ENCODE measurements at places on chromosomes 6 and 20. TPM values are rescaled to one million over a fixed set of nuclear protein-coding genes. Genes with fewer than 3 reads are reported as not detected.

- H3K27ac ChIP-seq = no peak overlapping the region
- no peak overlapping the region for H3K4me3 ChIP-seq
- DNase-seq = no peak
These were observed 17.1 kb downstream of the TTLL2 start for GRCh38 chr6:167341665-167342655.

DNA sequence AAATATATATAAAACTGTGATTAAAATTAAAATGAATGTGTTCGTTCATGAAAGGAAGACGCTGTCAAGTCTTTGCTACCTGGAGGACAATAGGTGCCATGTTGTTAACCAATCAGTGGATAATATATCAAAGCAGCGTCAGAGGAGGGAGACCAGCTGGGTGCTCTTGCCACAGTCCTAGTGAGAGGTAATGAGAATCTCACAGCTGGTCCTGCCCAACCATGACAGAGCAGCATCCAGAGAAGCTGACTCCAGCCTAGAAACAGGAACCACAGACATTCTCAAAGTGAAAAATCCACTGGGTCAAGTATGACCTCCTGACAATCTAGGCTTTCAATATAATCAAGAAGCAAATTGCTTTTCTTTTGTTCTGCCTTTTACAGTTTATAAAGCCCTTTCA is 94.5 kb upstream of the LRFN2 start:
- H3K27ac ChIP-seq = no peak overlapping the region
- peaks cover 2% of the 10 kb centered on the region for H3K4me1 ChIP-seq
- H3K27me3 ChIP-seq = no peaks in the 10 kb centered on the region
- H3K36me3 ChIP-seq = no peaks in the 10 kb centered on the region
- H3K4me3 ChIP-seq = no peak overlapping the region

Gene RFX6
- total RNA-seq = 0.93 TPM

DNA sequence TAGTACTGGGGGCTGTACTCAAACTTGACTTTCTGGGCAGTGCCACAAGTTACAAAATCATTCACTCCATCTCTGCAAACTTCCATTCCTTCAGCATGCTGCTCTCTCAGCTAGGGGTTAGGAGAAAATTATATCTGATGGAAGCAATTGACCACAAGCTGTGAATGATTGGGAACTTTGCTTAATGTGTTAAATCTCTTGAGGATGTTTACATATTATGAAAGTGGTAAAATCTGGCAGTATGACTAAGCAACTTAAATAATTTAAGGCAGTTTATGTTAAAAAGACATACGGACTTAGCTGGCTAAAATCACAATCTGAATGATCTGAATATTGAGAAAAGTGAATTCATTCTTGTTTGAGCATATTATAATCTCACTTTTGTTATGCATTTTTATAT is 415.0 kb downstream of the PHF3 start:
- no peaks in the 10 kb centered on the region for H3K36me3 ChIP-seq
- H3K4me1 ChIP-seq = no peaks in the 10 kb centered on the region
- no peak overlapping the region for H3K4me3 ChIP-seq
- DNase-seq = no peak
- no peak overlapping the region for H3K27ac ChIP-seq

DNA sequence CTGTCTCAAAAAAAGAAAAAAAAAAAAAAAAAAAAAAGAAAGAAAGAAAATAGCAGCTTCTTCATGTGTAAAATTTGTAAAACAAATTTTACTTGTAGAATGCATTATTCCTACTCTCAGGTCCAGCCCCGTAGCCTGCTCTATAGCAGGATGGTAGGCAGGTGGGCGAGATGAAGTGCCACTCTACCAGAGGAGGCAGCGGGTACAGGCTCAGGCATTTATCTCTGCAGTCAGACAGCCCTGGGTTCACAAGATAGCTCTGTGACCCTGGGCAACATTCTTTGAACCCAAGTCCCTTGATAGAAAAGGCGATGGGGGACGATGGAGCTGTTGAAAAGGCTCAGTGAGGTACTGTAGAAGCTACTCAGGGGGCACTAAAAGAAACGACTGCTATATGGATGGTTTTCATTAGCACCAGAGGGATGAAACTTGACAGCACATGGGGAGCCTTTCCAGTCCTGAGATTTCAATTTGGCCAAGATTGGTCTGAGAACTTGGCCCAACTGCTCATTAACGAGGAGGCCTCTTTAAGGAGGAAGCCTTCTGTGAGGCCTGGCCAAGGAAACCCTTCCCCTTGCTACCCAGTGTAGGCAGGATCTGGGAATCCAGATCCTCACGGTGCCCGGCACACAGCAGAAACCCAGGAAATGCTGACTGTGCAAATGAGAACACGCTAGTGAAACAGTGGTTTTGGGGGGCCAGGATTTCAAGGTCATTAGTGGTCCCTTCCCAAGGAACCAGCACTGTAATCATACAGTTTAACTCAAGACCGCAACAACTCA is 63.1 kb downstream of the MYH7B start:
- no peak for DNase-seq
- no peak overlapping the region for H3K27ac ChIP-seq
- H3K4me3 ChIP-seq = no peak overlapping the region
- no peaks in the 10 kb centered on the region for H3K27me3 ChIP-seq
- no peaks in the 10 kb centered on the region for H3K36me3 ChIP-seq

DNA sequence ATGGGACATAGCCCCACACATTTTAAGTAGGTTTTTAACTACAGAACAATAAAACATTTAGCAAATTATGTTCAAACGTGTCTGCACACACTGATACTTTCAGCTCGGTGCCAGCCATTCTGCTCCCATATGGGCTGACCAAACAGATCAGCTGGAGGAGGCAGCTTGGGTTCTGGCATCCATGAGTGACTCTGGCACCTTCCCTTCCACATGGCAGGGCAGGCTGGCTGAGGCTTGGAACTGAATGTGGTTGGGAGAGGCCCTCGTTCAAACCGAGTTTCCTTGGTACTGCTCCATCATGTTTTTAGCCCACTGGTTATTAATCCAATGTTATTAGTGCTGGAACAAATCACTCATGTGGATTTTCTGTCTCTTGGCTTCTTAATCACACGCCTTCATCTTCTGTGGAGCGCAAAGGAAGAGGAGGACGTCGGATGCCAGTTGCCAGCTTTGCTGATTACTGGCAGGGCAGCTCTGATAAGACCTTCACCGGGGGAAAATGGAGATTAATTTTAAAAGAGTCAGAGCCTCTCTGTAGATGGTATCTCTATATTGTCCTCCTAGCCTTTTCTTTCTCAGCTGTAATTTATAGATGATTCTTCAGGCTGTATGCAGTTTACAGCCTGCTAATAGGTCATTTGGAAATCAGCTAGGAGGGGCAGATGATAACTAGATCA is 93.1 kb upstream of the TIAM2 start:
- H3K4me3 ChIP-seq = no peak overlapping the region
- H3K27ac ChIP-seq = no peak overlapping the region
- no peaks in the 10 kb centered on the region for H3K4me1 ChIP-seq
- no peaks in the 10 kb centered on the region for H3K36me3 ChIP-seq
- no peak for DNase-seq
- H3K27me3 ChIP-seq = no peaks in the 10 kb centered on the region

Gene ULBP3
- total RNA-seq = 33.5 TPM

DNA sequence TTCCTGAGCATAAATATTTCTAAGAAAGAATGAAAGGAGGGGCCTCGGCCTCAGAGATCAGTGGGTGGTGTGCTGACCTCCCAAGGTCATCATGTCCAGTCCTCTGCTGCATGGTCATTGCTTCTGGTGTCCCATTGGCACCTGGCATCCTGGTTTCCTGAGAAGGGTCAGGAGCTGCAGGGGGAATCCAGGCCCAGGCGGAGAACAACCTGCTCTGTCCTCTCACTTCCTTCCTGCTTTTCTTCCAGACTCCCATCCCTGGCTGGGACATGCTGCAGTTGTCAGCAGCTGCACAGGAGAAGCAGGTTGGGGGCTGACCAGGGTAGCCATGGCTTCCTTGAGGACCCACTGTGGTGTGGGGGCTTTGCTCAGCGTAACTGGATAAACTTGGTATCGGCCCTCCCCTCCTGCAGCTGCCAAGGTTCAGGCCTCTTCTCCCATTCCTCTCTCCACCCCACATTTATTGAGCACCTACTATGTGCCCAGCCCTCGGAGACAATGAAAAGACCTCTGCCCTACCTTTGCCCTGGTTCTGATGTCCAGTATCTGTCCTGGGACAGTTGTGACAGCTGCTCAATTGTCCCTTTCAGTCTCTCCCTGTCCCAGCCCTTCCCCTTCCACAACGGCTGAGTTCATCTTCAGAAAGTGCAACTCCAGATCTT is 155.2 kb downstream of the CEBPB start:
- H3K36me3 ChIP-seq = no peaks in the 10 kb centered on the region
- peaks cover 11% of the 10 kb centered on the region for H3K4me1 ChIP-seq
- no peak for DNase-seq
- peak overlapping the region; percentile 70 for H3K27ac ChIP-seq

DNA sequence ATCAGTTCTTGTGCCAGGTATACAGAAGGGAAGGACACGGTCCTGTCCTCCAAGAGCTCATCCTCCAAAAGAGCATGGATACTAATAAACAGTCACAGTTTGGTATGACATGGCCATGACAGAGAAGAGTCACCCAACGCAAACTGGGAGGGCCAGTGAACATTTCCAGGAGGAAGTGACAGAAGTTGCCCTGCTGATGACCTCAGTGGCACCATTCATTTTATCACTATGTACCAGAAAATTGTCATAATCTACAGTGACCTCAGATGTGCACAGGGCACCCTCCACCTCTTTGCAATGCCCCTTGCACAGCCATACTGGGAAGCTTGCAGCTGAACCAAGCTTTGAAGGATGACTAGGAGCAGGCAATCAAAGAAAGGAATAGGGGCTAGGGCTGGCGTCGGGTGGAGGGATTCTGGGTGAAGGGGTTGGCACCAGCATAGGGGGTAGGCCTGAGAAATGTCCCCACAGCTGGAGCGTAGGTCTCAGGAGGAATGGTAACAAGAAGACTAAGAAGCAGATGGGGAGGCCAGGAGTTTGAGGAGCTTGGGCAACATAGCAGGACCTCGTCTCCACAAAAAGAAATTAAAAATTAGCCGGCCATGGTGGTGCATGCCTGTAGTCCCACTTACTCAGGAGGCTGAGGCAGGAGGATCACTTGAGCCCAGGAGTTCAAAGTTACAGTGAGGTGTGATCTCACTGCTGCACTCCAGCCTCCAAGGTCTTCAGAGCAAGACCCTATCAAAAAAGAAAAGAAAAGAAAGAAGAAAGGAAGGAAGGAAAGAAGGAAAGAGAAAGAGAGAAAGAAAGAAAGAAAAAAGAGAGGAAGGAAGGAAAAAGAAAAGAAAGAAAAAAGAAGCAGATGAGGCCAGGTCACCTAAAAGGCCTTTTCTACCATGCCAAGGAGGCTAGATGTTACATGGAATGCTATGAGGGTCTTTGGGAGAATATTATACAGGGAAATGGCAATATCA is 65.3 kb upstream of the SNX9 start:
- no peak overlapping the region for H3K4me3 ChIP-seq
- no peak for DNase-seq
- H3K27ac ChIP-seq = no peak overlapping the region
- H3K27me3 ChIP-seq = no peaks in the 10 kb centered on the region
- no peaks in the 10 kb centered on the region for H3K36me3 ChIP-seq

DNA sequence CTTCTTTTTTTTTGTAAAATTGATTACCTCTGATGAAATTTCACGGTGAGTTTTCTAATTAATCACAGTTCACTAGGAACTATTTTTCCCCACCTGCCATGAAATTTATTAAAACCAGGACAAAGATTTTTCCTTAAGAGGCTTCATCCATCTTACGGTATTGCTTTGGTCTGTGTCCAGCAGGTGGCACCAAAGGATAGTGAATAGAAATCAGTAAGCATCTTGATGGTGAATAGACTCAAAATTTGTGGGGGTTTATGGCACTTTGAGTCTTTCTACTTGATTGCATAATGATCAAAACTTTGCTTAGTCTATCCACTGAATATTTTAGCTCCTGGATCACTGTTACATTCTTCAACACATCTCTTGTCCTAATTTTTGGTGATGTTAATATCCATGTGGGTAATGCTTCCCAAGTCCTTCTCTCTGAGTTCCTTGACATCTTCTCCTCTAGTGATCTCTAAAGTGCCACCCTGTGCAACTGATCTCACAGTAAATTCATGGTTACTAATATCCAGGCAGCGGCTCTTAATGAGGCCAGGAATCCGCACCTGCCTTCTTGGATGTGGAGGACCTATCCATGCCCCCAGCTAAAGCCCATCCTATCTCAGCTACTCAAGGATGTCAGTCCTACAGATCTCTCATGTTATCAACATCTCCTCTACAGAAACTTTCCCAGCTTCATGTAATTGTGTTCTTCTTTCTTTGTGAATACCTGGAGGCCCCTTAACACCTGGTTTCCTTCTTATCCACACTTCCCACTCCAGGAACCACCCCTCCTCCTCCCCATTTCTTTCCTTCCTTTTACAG is 54.5 kb downstream of the STMND1 start:
- H3K27me3 ChIP-seq = no peaks in the 10 kb centered on the region
- DNase-seq = peak; percentile 88
- no peaks in the 10 kb centered on the region for H3K4me1 ChIP-seq
- no peak overlapping the region for H3K27ac ChIP-seq
- H3K36me3 ChIP-seq = no peaks in the 10 kb centered on the region
- H3K4me3 ChIP-seq = no peak overlapping the region

Gene DEFB124
- total RNA-seq = not detected

Gene SLPI
- total RNA-seq = 8.2 TPM

DNA sequence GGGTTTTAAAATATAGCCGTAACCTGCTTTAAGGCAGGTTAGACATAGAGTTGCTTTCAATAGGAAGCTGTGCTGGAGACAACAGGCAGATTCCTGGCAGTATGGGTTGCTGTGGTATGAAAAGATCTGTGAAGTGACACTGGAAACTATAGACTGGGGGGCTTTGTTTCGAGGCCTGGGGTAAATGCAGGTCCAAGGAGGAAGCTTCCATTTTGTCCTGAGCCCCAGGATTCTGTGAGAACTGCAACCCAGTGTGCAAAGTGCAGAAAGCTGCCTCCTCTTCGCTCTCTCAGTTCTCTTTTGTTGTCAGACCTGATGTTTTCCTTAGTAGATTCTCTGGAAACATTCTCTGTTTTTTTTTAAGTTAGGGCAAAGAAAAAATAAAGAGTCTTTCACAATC is 86.9 kb downstream of the LYRM4 start:
- H3K36me3 ChIP-seq = no peaks in the 10 kb centered on the region
- no peak for DNase-seq
- no peaks in the 10 kb centered on the region for H3K4me1 ChIP-seq
- no peak overlapping the region for H3K27ac ChIP-seq
- H3K27me3 ChIP-seq = no peaks in the 10 kb centered on the region

- no peak for DNase-seq
- no peaks in the 10 kb centered on the region for H3K4me1 ChIP-seq
- H3K27me3 ChIP-seq = no peaks in the 10 kb centered on the region
- H3K4me3 ChIP-seq = no peak overlapping the region
These were observed 45.9 kb upstream of the ID4 start for GRCh38 chr6:19791267-19791666.

- H3K27me3 ChIP-seq = no peaks in the 10 kb centered on the region
- no peak overlapping the region for H3K4me3 ChIP-seq
- H3K4me1 ChIP-seq = no peaks in the 10 kb centered on the region
- H3K27ac ChIP-seq = no peak overlapping the region
- no peaks in the 10 kb centered on the region for H3K36me3 ChIP-seq
- DNase-seq = no peak
These were observed 106.8 kb upstream of the THEMIS start for GRCh38 chr6:128007658-128008057.

DNA sequence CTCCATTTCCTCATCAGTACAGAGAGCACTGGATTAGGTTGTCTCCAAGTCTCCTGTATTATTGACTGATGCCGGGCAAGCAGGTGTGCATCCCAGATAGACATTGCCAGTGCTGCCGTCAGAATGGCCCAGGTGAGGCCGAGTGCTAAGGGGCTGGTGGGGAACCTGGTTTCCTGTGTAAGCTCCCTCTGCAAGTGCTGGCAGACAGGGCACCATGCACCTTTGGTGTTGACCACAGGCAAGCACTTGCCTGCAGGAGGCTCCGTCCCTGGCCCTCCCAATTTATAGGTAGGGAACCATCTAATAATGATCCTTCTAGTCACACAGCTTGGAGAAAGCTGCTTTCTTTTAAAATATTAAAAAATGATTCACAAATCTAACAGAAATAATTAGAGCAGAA is 747 bp downstream of the GABRR1 start:
- H3K27ac ChIP-seq = no peak overlapping the region
- DNase-seq = no peak
